Activated CD8-positive, alpha-beta T cell treated with anti-CD3 and anti-CD28 coated beads, Interleukin-2, amount 10 ng/mL, durations not matched to agents 7 days and 5 days (primary cell): ENCODE measurements at places on chromosomes 5 and 9.

DNA sequence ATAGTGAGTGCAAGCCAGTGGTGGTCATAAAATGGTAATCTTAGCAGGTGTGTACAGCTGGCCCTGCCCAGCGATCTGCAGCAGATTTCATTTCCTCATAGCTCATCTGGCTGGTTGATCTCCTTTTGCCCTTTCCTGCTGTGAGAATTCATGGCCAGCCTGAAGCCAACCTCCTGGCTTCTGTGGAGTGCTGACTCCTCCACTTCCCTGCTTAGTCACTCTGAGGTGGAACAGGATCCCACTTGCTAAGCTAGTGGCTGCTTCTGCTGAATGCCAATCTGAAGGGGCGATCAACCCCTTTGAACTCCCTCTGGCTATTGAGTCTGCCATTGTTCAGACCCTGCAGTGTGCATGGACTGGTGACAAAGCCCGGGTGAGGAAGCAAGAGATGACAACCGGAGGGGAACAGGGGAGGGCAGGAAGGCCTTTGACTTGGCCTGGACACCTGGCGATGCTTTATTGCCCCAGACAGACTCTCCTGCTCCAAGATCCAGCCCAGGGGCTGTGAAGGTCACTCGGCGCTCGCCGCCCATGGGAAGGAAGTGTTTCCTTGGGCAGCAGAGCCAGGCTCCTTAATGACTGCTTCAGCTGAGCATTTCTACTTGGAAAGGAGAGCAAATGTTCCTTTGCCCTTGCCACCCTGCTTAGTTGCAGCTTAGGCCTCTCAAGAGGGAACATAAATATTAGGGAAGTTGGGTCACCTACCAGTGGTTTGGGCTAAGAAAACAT lies 341.1 kb downstream of the ZSWIM6 start:
- DNase-seq = no peak

GRCh38 chr9:18362901-18363685 lies 110.9 kb upstream of the ADAMTSL1 start:
- no peak for DNase-seq

- DNase-seq = no peak
Measured at GRCh38 chr9:135847833-135848232, 59.5 kb downstream of the CAMSAP1 start.

DNA sequence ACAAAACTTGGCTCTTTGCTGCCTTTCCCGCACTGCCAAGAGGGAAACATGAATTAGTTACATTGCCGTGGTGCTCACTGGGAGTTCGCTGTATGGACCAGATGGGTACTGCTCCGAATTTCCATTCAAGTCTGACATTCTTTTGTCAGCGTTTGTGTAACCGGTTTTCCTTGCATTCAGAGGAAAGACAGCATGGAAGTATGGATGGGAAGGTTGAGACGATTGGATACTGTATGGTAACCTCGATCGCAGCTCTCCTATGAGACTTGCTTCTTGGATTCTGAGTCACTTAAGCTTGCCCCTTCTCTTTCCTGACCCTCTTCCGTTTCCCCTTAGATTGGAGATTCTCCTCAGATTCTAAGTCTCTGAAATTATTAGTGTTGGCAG lies 625 bp upstream of the UBLCP1 start:
- DNase-seq = no peak

- no peak for DNase-seq
Measured at GRCh38 chr9:108722396-108722795, 133.4 kb downstream of the ACTL7B start.

DNA sequence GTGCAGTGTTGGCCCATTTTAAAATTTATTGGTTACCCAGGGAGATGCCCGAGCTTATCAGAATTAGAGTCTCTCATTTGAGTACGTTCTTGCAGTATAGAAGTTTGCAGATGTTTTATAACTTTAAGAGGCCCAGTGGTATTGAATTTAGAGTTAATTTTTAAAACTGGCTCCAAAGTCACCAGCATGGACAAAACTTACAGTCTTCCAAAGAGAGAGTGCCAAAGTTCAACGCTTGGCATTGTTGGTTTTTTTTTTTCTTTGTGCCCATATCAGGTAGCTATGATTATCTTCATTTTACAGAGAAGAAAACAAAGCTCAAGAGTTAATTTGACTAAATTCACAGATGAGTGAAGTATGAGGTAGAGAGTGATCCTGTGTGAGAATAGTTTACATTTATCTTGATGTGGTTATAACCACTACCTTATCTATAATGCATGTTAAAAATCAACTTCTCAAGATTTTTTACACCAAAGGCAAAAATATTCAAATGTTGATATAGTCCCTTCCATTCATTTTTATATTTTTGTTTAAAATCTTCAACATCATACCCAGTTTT lies 273.7 kb upstream of the DMRT1 start:
- DNase-seq = no peak

GRCh38 chr9:35273591-35273990 lies 111.8 kb downstream of the UNC13B start:
- no peak for DNase-seq

GRCh38 chr9:75152416-75152815 lies 64.1 kb downstream of the OSTF1 start:
- peak; percentile 84 for DNase-seq

DNA sequence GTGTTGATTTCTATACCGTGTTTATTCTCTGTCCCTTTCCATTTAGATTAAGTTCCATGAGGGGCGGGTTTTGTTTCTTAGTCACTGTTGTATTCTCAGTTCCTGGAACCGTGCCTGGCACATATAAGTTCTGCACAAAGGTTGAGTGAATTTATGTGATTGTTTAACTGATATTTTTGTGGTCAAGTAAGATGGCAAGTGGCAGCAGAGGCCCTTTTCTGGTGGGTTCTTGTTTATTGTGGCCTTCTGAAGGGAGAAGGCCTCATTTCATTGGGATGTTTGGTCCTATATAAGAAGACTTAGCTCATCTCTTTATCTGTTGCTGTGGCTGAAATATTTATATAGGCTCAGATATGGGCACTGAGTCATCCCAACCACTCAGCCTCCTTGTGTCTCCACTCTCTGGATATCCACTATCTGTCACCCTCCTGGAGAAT lies 262.5 kb downstream of the PSAT1 start:
- no peak for DNase-seq

GRCh38 chr9:26043431-26043830 lies 365.2 kb upstream of the TUSC1 start:
- DNase-seq = no peak

DNA sequence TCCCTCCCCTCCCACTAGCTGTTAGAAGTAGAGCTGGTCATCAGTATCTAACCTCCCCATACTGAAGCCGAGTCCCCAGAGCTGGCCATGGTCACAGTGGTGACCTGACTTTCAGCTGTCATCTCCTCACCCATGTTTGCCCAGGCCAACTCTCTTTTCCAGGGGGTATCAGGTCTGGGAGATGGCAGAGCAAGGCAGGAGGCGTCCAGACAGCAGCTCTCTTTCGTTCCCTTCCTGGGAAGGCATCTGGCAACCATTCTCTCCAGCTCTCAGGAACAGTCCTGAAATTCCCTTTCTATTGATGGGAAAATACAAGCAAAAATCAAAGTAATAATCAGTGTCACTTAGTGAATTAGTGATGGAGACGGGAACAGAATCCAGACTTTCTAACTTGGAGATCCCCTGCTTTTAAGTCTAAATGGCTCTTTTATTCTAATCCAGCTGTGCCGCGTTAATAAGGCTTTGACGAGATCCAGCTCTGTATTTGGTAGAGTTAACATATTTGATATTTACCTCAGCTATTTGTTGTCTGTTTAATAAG lies 21.3 kb upstream of the AOPEP start:
- no peak for DNase-seq

DNA sequence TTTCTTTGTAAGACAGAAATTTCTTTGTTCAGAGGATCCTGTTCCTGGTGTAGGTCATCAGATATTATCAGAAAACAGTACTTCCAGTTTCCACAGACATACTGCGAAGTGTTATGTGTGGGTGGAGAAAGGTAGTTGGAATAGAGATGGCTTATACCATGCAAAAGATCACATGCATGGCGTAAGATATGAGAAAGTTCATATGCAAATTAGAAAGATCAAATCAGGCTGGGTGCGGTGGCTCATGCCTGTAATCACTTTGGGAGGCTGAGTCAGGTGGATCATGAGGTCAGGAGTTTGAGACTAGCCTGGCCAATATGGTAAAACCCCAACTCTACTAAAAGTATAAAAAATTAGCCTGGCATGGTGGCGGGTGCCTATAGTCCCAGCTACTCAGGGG lies 65.2 kb upstream of the GLIS3 start:
- no peak for DNase-seq

DNA sequence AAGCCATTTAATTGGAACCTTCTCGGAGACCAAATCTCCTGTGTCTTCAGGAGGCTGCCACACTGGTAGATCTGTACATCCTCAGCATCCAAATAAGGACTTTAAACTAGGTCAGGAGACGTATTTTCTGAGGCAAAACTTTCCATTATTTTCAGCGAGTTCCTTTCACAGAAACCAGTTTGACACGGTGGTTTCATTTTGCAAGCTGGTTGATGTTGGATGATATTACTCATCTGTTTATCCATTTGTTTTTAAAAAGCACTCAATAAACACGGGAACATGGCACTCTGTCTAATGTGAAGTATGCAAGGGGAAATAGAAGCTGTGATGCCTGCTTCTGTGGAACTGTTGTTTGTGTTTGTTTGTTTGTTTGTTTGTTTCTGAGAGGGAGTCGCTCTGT lies 199.6 kb downstream of the ERCC6L2 start:
- no peak for DNase-seq

- no peak for DNase-seq
Measured at GRCh38 chr9:77375956-77376532, 198.7 kb downstream of the VPS13A start.

DNA sequence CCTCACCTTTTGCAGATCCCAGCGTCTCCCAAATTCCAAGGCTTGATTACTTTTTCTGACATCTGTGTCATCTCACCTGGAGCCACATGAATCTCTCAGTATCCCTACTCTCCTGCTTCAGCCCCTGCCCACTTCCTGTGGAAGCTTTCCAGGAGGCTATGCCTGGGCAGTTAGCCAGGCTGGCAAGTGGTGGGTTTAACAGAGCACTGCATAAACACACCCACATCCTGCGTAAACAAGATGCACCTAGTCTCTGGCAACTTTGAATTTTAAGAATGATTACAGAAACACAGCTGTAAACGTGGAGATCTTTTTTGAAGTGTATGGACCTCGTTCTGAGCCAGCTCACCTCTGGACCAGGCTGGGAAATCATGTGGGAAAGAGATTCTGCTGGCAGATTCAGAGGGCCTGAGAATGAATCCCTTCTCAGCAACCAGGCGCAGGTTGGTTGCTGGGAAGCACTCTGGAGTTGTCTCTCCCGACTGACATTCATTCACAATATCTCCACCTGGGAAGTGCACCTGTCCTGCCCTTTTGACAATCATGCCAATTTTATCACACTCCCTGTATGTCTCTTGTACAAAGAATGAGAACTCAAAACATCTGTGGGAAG lies 55.7 kb upstream of the FANCC start:
- DNase-seq = no peak

DNA sequence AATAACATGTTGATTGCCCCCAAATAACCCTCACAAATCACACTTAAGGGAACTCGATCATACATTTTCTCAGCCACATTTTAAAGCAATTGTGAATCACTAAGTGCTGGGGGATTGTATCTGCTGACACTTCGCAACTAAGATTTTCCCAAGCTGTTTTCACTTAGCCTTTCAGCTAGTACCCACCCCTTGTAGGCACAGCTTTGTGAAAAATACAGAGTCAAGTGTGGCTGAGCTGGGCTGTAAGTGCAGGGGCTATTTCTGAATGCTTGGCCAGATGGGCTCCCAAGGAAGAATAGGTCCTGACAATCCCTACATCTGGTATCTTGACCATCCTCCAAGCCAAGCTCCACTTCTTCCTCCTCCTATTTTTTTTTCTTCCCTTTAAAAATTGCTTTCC lies 289.2 kb upstream of the NMUR2 start:
- DNase-seq = no peak

- peak; percentile 33 for DNase-seq
Measured at GRCh38 chr5:159764283-159765134, 151.8 kb upstream of the ADRA1B start.

GRCh38 chr9:134617836-134618162 lies 23.8 kb upstream of the COL5A1 start:
- DNase-seq = no peak

GRCh38 chr5:102802708-102803458 lies 47.8 kb downstream of the PAM start:
- no peak for DNase-seq

GRCh38 chr9:21817176-21817575 lies 14.7 kb downstream of the MTAP start:
- DNase-seq = no peak

DNA sequence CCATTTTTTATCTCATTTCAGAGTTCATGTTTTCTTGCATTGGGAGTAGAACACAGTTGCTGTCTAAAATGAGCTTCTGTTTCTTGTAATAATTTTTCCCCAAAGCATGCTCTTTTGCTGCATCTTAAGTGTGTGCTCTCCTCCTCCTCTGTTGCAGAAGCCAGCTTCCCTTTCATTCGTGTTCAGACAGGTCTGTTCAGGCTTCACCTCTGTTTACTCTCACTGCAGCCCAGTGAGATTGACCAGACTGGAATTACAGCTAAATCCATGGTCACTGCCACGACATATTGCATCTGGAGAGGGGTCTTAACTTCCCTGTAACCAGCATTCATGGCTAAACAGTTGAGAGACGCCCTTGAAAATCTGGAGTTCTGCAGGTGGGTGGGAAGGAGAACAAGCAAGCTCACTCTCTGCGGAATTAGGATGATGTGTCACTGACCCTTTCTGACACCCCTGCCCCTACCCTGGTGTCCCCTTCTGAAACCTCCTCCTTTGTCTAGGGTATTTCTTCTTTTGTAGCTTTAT lies 223.2 kb downstream of the FSTL4 start:
- no peak for DNase-seq
